ENCODE measurements at places on chromosomes 1 and 21. TPM values are rescaled to one million over a fixed set of nuclear protein-coding genes. Genes with fewer than 3 reads are reported as not detected.
A peak's percentile ranks its signal among the peaks of the same experiment; 100 is the strongest.

GRCh38 chr1:87953732-87954344, 625.2 kb downstream of the LMO4 start:
- no peaks in the 10 kb centered on the region for H3K36me3 ChIP-seq
- no peaks in the 10 kb centered on the region for H3K4me1 ChIP-seq
- peak; percentile 65 for DNase-seq
- H3K27ac ChIP-seq = no peak overlapping the region
- H3K27me3 ChIP-seq = no peaks in the 10 kb centered on the region

- H3K4me3 ChIP-seq = no peak overlapping the region
- DNase-seq = peak; percentile 77
- no peaks in the 10 kb centered on the region for H3K4me1 ChIP-seq
- no peaks in the 10 kb centered on the region for H3K27me3 ChIP-seq
Measured at GRCh38 chr1:36553591-36554322, 71.0 kb upstream of the CSF3R start.

DNA sequence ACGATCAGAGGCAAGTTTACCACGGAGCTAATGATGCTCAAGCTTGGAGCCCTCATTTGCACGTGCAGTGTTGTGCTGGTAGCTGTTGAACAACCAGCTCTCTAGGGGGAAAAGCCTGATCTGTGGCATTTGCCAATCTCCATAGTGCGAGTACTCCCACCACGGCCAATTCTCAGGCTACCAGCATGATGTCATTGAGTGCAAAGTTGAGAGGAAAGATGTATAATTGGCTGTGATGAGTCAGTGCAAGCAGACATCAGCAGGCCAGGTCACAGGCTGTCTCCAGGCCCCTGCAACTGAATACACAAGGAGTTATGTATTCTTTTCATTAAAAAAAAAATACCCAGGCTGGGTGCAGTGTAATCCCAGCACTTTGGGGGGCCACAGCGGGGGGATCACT, 233.1 kb upstream of the VAMP3 start:
- H3K27me3 ChIP-seq = no peaks in the 10 kb centered on the region
- no peak for DNase-seq
- H3K4me1 ChIP-seq = no peaks in the 10 kb centered on the region
- no peaks in the 10 kb centered on the region for H3K36me3 ChIP-seq

DNA sequence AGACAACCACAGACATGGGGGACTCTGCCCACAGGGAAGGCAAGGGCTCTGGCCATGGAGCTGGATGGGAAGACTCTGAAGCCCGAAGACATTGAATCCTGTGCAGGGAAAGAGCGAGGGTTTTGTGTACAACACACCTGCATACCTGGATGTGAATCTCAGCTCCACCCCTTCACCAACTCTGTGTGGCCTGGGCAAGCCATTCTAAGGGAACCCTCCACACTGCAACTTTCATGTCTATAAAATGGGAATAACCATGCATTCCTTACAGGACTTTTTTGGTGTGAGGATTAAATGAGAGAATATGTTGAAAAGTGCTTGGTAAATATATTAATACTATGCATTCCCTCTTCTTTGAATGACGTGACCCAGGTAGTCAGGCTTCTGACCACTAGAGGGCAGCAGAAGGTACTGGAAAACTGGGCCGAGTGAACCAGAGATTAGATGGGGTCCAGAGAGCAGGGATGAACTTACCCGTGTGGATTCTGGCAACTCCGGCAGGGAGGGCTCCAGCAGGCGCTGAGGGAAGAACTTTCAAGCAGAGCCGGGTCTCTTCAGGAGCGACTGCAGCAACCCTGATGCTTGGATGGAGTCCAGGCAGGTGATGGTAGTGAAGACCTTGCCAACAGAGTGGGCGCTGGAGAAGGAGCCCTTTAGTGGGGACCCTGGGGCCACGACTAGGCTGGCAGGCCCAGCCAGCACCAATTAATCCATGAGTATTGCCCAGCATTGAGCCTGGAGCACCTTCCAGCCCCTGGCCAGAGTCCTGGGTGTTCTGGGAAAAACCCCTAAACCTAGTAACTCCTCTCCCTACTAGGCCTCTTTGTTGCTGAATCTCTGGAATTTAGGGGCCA, 834 bp upstream of the ELF3 start:
- H3K27me3 ChIP-seq = no peaks in the 10 kb centered on the region
- no peak overlapping the region for H3K4me3 ChIP-seq
- H3K27ac ChIP-seq = peak overlapping the region; percentile 89
- peak; percentile 84 for DNase-seq
- peaks cover 14% of the 10 kb centered on the region for H3K36me3 ChIP-seq

- no peak overlapping the region for H3K4me3 ChIP-seq
- H3K4me1 ChIP-seq = peaks cover 4% of the 10 kb centered on the region
- no peaks in the 10 kb centered on the region for H3K27me3 ChIP-seq
- H3K27ac ChIP-seq = no peak overlapping the region
- no peaks in the 10 kb centered on the region for H3K36me3 ChIP-seq
Measured at GRCh38 chr1:44701141-44701573, 26.6 kb downstream of the ARMH1 start.

GRCh38 chr1:19552291-19553010, 67.1 kb upstream of the CAPZB start:
- no peaks in the 10 kb centered on the region for H3K36me3 ChIP-seq
- H3K27me3 ChIP-seq = no peaks in the 10 kb centered on the region
- no peak for DNase-seq
- H3K4me3 ChIP-seq = no peak overlapping the region
- H3K4me1 ChIP-seq = no peaks in the 10 kb centered on the region

GRCh38 chr1:109906160-109906838, 4.3 kb upstream of the CSF1 start:
- H3K4me1 ChIP-seq = peaks cover 38% of the 10 kb centered on the region
- no peak overlapping the region for H3K4me3 ChIP-seq
- DNase-seq = no peak
- H3K27me3 ChIP-seq = no peaks in the 10 kb centered on the region
- no peaks in the 10 kb centered on the region for H3K36me3 ChIP-seq
- H3K27ac ChIP-seq = no peak overlapping the region

GRCh38 chr1:209589863-209590262, 6.3 kb downstream of the CAMK1G start:
- no peak overlapping the region for H3K27ac ChIP-seq
- H3K4me1 ChIP-seq = peaks cover 4% of the 10 kb centered on the region
- no peaks in the 10 kb centered on the region for H3K36me3 ChIP-seq
- no peak overlapping the region for H3K4me3 ChIP-seq
- no peak for DNase-seq

DNA sequence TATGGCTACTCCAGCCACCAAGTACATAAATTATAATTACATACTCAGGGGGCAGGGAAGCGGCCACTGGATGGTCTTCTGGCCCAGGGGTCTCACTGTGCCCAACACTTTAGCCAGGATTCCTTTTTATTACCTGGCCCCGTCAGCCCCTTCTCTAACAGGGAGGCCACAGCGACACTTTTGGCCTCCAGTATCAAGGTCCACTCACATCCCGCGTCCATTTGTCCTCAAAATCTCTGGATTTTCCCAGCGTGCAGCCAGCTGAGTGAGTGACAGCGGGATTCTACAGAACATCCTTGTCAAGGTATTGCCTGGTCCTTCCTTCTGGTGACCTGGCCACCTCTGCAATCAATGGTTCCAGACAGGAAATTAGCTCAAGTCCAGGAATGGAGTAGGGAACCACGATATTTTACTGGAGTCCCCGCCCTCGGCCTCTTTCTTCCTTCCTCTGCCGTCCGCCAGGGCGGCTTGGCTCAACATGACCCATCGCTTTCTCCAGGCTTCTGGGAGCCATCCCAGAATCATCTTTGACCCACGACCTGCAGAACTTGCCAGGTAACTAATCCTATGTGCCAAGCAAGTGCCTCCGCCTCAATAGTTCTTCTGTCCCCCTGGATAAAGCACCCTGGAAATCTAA, 2.7 kb upstream of the COL6A2 start:
- DNase-seq = no peak
- peaks cover 2% of the 10 kb centered on the region for H3K36me3 ChIP-seq
- no peak overlapping the region for H3K27ac ChIP-seq
- H3K27me3 ChIP-seq = no peaks in the 10 kb centered on the region

DNA sequence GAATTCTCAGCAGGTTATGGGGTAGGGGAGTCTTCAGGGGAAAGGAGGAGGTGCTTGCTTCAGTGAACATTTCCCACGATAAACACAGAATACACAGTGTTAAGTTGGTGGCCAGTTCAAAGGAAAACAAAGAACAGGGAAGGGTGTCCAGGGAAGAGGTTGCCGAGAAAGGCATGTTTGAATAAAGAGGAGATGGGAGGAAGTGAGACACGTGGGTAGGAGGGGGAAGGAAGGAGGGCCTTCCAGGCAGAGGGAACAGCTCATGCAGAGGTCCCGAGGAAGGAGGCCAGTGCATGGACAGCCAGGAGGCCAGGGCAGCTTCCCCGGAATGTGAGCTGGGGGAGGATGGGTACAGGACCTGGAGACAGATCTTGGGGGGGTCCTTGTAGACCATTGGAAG, 130.3 kb upstream of the TMEM51 start:
- H3K4me1 ChIP-seq = no peaks in the 10 kb centered on the region
- H3K36me3 ChIP-seq = no peaks in the 10 kb centered on the region
- no peak overlapping the region for H3K27ac ChIP-seq
- DNase-seq = no peak
- H3K4me3 ChIP-seq = no peak overlapping the region
- no peaks in the 10 kb centered on the region for H3K27me3 ChIP-seq

DNA sequence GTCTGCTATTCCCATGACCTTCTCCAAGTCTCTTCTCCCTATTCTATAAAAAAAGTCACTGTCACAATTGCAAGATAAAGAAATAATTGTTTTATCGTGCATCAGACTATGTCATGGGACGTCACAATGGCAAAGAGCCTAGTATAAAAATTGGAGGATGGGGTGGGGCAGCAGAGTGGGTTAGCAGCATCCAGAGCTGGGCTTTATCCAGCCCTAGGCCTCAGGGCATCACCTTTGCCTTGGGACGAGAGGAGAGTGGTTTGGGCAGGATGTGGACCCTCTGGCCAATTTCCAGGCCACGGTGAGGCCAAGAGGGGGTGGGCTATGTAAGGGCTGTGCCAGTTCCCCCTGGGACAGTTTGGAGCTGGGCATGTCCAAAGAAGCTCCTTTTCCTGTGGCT, 25.7 kb downstream of the WNT4 start:
- DNase-seq = no peak
- no peaks in the 10 kb centered on the region for H3K36me3 ChIP-seq
- H3K27me3 ChIP-seq = no peaks in the 10 kb centered on the region
- H3K27ac ChIP-seq = no peak overlapping the region
- no peaks in the 10 kb centered on the region for H3K4me1 ChIP-seq

- H3K4me1 ChIP-seq = no peaks in the 10 kb centered on the region
- H3K27me3 ChIP-seq = no peaks in the 10 kb centered on the region
- H3K27ac ChIP-seq = no peak overlapping the region
Measured at GRCh38 chr1:68820151-68820550, 323.3 kb upstream of the DEPDC1 start.

GRCh38 chr1:220076861-220077762, 12.5 kb downstream of the BPNT1 start:
- H3K4me3 ChIP-seq = no peak overlapping the region
- H3K27me3 ChIP-seq = no peaks in the 10 kb centered on the region
- H3K27ac ChIP-seq = no peak overlapping the region

DNA sequence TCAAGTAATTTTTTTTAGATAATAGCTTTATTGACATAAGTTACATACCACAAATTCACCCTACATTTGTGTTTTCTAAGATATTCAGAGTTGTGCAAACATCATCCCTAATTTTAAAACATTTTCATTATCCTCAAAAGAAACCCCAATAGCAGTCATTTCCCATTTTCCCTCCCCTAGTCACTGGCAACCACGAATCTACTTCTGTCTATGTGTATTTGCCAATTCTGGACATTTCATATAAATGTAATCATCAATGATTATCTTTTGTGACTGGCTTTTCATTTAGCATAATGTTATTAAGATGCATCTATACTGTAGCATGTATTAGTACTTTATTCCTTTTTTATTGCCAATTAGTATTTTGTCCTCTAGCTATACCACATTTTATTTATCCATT, 88.8 kb upstream of the SLFNL1 start:
- peaks cover 17% of the 10 kb centered on the region for H3K4me1 ChIP-seq
- no peaks in the 10 kb centered on the region for H3K27me3 ChIP-seq
- H3K36me3 ChIP-seq = peaks cover 12% of the 10 kb centered on the region
- peak overlapping the region; percentile 81 for H3K27ac ChIP-seq
- H3K4me3 ChIP-seq = no peak overlapping the region

DNA sequence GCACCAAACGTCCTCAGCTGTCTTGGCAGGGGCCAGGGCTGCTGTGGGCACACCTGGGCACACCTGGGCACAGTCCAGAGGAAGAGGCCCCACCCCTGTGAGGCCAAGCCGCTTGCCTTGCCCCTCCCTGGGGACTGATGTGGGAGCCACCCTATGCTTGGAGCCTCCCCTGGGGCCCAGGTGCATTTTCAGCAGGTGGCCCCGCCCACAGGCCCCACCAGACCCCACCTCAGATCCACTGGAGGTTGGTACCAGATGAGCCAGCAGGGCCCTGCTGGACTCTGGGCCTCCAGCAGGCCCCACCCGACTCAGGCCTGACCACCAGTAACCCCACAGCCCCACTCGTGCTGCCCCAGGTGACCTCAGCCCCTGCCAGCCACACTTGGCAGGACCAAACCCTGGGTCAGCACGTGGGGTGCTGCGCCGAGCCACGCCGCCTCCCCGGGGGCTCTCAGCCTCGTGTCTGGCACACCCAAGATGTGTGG, 8.8 kb downstream of the SLC19A1 start:
- H3K27ac ChIP-seq = peak overlapping the region; percentile 87

- H3K36me3 ChIP-seq = no peaks in the 10 kb centered on the region
- no peak for DNase-seq
- no peaks in the 10 kb centered on the region for H3K4me1 ChIP-seq
- H3K27ac ChIP-seq = no peak overlapping the region
Measured at GRCh38 chr1:182700351-182700709, 15.9 kb upstream of the RGS8 start.

Gene MROH9
- total RNA-seq = not detected

Gene VWA1
- total RNA-seq = 22.8 TPM

Gene TP73
- total RNA-seq = 0.19 TPM

Gene CADM3
- 0.14 TPM for total RNA-seq

Gene PRR9
- total RNA-seq = not detected

Gene KRTCAP2
- total RNA-seq = 49.8 TPM

Gene GLMN
- total RNA-seq = 3.2 TPM

Gene OR1C1
- total RNA-seq = not detected

Gene VANGL2
- total RNA-seq = 0.17 TPM

Gene SNRNP40
- total RNA-seq = 74.3 TPM

Gene FAM163A
- not detected for total RNA-seq

Gene SPRR5
- total RNA-seq = not detected

Gene ESPN
- total RNA-seq = 61.5 TPM

Gene FCGR2B
- 31.6 TPM for total RNA-seq

Gene BRINP2
- 0.75 TPM for total RNA-seq

Gene CHI3L1
- 26.7 TPM for total RNA-seq
